ENCODE measurements at places on chromosomes 1 and 21. TPM values are rescaled to one million over a fixed set of nuclear protein-coding genes. Genes with fewer than 3 reads are reported as not detected.

DNA sequence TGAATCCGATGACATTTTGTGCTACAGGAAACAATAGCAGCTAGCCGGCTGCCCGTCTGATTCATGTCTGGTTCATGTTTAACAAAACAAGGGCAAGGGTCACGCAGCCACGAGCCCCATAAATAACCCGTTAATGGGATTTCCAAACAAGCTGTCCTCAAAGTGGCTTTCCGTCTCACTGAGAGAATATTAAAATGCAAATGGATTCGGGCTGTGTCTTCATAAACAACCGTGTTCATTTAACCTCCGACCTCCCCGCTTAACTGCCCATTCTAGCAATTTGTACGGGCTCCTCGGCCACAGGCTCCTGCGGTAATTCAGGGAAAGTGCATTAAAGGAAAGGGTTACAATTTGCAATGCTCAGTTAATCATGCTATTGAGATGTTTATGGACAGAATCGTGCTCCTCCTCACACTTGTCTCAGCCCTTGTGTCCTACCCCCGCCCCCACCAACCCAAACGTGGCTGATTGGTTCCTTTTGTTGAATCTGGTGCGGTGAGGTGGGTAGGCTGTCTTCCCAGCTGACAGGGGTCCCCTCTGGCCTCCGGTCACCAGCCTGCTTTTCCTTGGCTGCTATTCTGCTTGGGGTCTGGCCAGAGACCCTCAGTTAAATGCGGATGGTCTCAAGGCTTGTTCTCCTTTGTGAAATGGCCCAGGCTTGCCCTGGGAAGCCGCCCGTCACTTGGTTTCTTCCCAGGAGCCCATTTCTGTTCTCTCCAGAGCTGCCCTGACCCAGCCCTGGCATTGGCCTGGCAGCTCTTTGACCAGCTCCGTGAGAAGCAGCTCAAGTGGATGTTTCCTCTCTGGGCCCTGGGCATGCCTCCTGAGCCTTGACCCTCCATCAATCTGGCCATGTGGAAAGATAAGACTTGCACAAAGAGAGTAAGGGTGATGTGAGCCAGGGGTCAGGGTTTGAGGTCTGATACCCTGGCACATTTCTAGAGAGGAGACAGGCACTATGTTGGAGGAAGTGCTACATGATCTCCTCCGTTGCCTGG lies 200.7 kb upstream of the POU3F1 start:
- DNase-seq = peak; percentile 55

The TRIM67 gene
- not detected for total RNA-seq

The AQP10 gene
- not detected for total RNA-seq

The LRRC38 gene
- 4.8 TPM for total RNA-seq

GRCh38 chr1:156656806-156657740 lies 15.2 kb downstream of the BCAN start:
- DNase-seq = peak; percentile 87

- peak; percentile 92 for DNase-seq
These were observed 130.4 kb downstream of the AK5 start for GRCh38 chr1:77412069-77412819.

- no peak for DNase-seq
These were observed 139.9 kb downstream of the DSCAM start for GRCh38 chr21:40706806-40707655.

GRCh38 chr1:90359994-90360393 lies 357.1 kb downstream of the BARHL2 start:
- DNase-seq = no peak

The SOX13 gene
- total RNA-seq = 81.9 TPM

The GSTM5 gene
- not detected for total RNA-seq

The RHBDL2 gene
- 10.0 TPM for total RNA-seq

The RGS1 gene
- not detected for total RNA-seq

The ADAMTSL4 gene
- total RNA-seq = 0.87 TPM

The PER3 gene
- total RNA-seq = 5.4 TPM

DNA sequence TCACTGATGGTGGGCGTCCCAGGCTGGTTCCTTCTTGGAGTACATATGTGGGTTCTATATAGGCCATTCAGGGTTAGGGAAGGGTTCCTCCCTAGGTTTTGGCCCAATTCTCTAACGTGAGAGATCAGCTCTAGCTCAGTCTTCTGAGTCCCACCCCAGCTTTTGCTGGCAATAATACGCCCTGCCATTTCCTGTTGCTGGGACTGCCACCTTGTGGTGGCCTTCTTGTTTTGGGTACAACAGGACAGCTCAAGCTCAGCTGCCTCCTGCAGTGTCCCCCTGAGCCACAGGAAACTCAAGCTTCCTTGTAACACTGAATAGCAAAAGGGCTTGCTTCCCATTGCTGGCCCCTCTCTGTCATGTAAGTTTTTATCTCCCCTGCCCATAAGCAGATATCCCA lies 77.8 kb downstream of the BACH1 start:
- peak; percentile 59 for DNase-seq

The CCDC181 gene
- not detected for total RNA-seq

DNA sequence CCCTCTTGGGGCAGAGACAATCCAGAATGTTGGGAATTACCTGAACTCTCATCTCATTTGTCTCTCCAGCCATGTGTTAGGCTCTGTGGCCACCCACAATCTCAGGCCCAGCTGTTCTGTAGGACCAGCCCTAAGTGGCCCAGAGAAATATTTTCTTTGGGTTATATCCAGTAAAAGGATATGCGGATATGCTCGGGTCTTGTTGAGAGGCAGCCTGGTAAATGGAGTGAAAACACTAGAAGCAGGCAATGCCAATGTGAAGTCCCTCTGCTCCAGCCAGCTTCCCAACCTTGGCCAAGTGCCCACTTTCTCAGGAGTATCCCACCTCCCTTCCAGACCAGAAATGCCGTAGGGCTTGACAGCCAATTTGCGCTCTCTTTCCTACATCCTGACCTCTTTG lies 192.2 kb downstream of the ST6GALNAC3 start:
- DNase-seq = no peak

The PAPPA2 gene
- total RNA-seq = not detected

The DDR2 gene
- 1.4 TPM for total RNA-seq

DNA sequence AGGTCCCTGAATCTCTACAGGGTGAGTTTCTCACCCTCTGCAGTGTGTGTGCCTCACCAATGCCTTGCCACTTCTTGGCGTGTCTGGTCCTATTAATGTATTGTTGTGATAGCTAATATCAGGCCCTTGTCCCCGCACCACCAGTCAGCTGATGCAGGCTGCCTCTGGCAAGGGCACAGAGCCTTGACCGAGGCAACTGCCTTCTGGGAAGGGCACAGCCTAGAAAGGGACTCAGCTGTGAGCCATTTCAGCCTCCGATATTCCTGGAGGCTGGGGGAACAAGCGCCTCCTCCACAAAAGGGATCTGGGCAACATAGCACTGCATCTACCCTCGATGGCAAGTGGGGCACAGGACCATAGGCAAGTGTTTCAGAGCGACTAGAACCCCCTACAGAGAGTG lies 27.0 kb downstream of the IL10RB start:
- no peak for DNase-seq

- DNase-seq = peak; percentile 17
These were observed 28.4 kb downstream of the WDR4 start for GRCh38 chr21:42850866-42851391.

DNA sequence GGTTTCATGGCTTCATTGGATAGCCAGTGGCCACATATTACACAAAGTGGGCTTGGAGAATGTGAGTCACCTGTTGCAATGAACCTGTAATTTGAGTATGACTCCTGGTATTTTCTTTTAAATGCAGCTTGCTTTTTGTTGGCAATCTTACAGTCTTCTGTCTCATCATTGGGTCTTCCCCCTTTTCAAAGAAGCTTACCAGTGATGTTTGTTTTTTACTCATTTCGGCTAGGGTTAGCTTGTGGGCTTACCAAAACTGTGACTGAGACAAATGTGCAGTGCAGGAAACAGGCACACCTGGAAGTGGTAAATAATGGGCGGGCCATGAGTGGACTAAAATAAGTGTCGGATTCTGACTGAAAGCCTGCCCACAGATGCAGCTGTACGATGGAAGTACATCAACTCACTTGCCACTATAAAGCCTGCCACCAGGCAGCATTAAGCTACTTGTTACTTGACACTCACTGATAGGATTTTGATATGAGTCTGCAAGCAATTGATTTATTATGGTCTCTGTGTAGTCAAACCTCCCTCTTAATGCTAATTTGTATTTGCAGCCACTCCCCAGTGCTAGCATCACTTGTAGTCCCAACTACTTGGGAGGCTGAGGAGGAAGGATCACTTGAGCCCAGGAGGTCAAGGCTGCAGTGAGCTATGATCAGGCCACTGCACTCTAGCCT lies 4.2 kb downstream of the HHAT start:
- peak; percentile 96 for DNase-seq

The MTFR1L gene
- total RNA-seq = 35.6 TPM

DNA sequence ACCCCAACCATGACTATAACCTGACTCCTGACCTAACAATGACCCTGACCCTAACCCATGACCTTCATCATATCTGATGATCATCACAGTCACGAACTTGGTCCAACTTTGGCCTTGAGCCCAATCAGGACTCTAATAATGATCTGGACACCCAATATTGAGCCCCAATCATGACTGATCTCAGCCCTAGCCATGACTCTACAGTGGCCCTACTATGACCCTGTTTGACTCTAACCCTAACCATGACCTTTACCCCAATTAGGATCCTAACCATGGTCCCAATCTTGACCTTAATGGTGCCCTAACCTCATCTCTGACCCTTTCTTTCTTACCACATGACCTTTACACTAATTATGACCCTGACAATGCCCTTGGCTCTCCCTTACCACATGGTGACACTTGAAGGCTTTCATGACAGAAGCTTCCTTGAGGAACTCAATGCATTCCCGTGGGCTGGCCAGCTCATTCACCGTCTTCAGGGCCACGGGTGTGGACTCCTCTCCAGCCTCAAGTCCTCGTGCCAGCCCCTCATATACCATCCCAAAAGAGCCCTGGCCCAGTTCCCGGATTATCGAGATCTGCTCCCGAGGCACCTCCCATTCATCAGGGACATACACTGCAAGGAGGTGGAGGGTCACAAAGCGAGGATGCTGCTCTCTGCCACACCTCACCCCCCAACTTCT lies 16.2 kb downstream of the INSRR start:
- no peak for DNase-seq

The CD247 gene
- total RNA-seq = 0.17 TPM

The OR10Z1 gene
- not detected for total RNA-seq

DNA sequence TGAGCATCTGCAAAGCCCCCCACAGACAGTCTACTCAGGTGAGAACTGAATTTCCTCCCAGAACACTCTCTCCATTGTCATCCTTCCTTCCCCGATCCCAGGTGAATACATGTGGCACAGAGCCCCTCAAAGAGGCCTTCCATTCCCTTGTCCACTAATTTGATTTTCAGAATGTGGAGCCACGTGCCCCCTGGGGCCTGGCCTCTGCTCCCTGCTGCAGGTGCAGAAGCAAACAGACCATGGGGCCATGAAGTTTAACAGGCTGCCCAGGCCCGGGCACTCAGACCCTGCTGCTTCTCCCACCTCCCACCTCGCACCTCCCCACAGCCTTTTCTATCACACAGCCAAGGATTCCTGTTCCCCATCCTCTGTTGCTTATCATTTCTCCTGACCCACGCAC lies 243.8 kb upstream of the RAB4A start:
- no peak for DNase-seq

The PLPPR4 gene
- 0.17 TPM for total RNA-seq

The ACOT7 gene
- 164 TPM for total RNA-seq

DNA sequence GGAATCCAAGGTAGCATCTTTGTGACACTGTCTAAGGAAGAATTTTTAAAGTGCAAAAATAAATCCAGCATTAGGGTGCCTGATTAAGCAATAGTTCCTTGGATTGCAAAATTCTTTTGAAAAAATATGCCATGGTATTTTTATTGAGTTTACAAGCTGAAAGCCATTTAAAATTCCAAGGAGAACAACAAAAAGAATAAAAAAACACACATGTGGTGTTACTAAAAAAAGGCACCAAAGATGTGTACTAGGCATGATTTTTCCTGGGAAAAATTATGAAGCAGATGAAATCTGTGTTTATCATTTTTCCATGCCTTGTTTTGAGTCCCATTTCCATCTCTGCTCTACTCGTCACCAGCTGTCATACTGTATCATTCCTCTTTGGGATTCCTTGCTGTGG lies 157.0 kb upstream of the ZNHIT6 start:
- no peak for DNase-seq

DNA sequence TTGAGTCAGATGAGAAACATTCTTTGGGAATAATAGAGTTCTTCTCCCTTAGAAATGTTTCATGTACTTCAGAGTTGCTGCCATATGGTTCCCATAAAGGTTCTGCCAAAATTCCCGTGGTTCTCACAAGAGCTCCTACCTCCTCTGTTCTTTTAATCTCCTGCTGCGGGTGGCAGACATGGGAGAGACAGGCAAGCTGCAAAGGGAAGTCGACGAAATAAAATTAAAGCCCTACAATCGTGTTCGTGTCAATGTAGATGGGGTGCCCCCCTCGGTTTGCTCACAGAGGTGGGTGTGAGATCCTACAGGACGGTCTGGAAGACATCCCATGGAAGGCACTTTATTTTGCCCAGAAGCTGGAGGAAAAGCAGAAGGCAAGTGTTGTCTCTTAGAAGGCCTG lies 276.0 kb downstream of the RWDD3 start:
- no peak for DNase-seq

GRCh38 chr1:207949571-207950195 lies 38.8 kb upstream of the CD34 start:
- DNase-seq = no peak

DNA sequence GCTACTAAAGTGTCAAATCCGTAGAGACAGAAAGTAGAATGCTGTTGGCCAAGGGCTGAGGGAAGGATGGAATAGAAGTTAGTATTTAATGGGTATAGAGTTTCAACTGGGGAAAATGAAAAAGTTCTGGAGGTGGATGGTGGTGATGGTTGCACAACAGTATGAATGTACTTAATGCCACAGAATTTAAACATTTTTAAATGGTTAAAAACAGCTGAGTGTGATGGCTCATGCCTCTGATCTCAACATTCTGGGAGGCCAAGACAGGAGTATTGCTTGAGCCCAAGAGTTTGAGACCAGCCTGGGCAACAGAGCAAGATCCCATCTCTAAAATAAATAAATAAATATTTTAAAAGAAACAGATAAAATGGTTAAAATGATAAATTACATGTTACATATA lies 44.5 kb downstream of the PIK3R3 start:
- no peak for DNase-seq

Data from PC-3 (cell line).